ENCODE measurements at places on chromosomes 13 and 19.
A peak's percentile ranks its signal among the peaks of the same experiment; 100 is the strongest.

DNA sequence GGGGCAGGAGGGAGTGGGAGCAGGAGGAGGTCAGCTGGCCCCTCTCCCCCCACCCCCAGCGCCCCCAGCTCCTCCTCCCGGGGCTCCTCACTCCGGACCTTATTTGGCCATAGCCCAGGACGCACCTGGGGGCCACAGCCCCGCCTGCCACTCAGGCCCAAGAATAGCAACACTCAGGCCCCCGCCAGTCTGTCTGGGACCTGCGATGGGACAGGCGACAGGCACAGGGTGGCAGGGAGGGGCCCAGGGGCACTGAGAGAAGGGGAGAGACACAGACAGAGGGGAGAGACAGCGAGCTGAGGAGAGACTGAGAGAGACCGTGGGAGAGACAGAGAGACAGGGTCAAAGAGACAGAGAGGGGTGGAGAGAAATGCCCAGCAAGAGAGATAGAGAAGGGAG lies 10.2 kb downstream of the JOSD2 start:
- DNase-seq, result no peak

- DNase-seq, result no peak
Observed at GRCh38 chr19:2119921-2120785, 23.4 kb downstream of the IZUMO4 start.

GRCh38 chr19:1627194-1627593 lies 21.9 kb upstream of the UQCR11 start:
- DNase-seq, result no peak

GRCh38 chr19:35033067-35034004 lies 3.1 kb downstream of the SCN1B start:
- no peak for DNase-seq

DNA sequence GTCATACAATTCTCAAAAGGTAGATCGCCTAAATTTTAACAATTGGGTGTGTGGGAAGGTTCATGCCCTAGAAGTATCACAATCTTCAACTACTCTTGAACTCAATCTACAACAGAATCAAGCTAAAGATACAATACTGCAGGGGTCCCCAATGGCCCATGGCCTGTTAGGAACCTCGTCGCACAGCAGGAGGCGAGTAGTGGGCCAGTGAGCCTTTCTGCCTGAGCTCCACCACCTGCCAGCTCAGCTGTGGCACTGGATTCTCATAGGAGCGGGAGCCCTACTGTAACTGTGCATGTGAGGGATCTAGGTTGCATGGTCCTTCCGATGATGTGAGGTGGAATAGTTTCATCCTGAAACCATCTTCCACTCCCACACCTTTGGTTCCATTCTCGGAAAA lies 230.6 kb downstream of the KLF12 start:
- DNase-seq, result no peak

DNA sequence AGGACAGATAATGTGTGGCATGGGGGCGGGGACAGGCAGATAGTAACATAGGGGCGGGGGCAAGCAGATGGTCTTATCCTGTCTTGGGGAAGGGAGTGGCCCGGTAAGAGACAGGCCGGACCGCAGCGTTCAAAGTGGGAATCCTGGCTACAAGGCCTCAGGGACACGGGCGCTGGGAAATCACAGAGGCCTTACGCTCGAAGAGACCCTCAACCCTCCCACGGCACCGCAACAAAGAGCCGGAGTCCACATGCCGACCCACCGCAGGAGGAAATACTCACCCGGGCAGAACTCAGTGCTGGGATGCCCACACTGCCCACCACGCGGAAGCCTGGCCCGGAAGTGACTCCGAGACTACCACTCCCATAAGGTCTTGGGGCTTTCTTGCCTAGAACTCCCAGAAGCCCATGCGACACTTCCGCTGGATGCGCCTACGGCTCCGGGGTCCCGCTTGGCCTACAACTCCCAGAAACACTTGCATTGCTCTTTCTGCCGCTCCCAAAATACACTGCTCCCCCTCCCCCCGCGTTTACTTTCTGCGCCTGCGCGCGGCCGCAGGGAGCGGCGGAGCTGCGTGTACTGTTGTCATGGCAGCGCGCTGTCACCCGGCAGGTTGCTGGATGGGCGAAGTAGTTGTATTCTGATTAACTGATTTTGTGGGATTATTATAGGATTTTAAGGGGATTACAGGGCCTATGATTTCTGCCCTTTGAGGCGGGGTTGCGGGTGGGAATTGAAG lies at the start of gene CTU1:
TSS of gene CTU1 (minus strand) at position 344 of the 739 bp plus-strand sequence. CDS start 3,840 bp downstream, outside the sequence.
- peak; percentile 99 for DNase-seq

DNA sequence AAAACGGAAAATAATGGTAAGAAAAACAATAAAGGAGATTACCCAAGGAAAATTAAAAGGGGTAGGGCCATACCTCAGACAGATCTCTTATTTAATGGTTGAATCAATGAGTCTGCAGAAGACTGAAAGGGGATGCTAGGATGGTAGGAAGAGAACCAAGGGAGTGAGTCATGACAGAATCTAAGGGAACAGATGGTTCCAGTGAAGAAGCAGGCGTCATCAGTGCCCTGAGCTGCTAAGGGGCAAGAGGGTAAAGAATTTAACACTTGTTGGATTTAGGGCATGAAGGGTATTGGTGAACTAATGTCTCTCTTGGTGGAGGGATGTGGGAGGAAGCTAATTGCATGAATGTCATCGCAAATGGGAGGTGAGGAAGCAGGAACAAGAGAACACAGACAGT lies 329.2 kb upstream of the TSHZ3 start:
- peak; percentile 76 for DNase-seq

DNA sequence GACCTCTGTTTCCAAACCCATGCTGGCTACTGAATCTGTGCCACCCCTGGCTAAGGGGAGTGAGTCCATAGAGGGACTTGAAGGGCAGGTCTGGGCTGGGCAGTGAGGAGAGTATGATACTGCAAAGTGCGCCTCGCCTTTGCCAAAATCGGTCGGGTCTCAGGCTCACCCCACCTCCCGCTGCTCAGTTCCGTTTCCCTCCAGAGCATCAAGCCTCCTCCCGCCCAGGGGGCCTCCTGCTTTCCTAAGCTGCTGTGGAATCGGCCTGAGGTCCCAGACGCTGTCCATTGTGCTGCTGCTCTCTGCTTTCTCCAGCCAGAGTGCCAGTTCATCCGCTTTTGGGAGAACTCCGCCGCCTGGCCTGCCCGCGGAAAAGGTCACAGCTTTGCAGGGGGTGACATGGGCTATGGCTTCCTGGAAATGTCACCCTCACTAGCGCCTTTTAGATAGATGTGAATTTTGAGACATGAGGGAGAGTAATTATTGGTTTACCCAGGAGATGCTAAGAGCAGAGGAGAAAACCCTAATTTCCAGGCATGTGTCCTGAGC lies 1418.4 kb downstream of the UQCRFS1 start:
- peak; percentile 43 for DNase-seq

DNA sequence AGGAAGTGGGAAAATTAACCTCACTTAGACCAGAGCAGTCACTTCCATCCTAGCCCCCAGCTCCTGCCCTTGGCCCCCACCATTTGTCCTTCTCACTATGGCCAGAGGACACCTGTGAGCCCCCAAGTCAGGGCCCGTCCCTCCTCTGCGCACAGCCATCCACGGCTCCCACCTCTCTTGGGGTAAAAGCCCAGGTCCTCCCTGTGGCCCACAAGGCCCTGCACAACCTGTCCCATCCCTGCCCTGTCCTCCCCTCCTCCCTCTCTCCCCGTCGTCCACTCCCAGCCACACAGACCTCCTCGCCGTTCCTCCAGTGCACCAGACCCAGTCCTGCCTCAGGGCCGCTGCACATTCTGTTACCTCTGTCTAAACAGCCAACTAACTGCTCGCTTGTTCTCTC lies 53.9 kb downstream of the SMIM24 start:
- DNase-seq, result no peak

- no peak for DNase-seq
Observed at GRCh38 chr19:52020506-52020905, 7.7 kb downstream of the ZNF614 start.

- DNase-seq, result no peak
Observed at GRCh38 chr19:3281026-3281425, 56.6 kb downstream of the CELF5 start.

GRCh38 chr13:43036351-43037250 lies 13.2 kb downstream of the DNAJC15 start:
- no peak for DNase-seq

DNA sequence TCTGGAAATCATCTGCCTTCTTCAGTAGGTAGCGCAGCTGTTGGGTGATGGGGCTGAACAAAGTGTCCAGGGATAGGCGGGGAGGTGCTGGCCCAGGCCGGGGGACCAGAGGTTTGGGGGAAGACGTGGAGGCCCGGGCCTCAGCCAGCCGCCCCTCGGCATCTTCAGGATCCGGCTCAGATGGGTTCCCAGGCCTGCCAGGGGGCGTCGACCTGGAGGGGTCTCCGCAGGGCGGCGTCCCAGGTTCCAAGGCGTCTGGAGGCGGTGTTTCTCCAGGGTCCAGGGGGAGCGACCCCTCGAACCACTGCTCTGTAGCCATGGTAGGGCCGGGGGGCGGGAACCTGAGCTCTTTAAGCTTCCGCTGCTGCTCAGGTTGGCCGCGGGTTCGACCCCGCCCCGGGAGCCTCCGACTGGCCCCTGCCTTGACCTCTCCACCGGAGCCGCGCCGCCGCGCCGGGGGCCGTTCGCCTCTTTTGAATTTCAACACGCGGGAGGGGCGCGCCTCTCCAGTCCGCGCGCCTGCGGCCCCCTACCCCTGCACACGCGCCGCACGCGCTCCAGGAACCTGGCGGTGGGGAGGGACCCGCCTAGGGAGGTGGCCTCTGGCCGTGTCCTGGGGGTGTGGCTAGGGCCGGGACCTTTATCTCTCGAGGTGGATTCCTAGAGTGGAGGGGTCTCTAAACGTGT lies at the start of gene C19orf67:
TSS of gene C19orf67 (minus strand) at position 475 of the 687 bp plus-strand sequence. CDS start at position 319, 156 bp downstream.
- DNase-seq, result no peak

DNA sequence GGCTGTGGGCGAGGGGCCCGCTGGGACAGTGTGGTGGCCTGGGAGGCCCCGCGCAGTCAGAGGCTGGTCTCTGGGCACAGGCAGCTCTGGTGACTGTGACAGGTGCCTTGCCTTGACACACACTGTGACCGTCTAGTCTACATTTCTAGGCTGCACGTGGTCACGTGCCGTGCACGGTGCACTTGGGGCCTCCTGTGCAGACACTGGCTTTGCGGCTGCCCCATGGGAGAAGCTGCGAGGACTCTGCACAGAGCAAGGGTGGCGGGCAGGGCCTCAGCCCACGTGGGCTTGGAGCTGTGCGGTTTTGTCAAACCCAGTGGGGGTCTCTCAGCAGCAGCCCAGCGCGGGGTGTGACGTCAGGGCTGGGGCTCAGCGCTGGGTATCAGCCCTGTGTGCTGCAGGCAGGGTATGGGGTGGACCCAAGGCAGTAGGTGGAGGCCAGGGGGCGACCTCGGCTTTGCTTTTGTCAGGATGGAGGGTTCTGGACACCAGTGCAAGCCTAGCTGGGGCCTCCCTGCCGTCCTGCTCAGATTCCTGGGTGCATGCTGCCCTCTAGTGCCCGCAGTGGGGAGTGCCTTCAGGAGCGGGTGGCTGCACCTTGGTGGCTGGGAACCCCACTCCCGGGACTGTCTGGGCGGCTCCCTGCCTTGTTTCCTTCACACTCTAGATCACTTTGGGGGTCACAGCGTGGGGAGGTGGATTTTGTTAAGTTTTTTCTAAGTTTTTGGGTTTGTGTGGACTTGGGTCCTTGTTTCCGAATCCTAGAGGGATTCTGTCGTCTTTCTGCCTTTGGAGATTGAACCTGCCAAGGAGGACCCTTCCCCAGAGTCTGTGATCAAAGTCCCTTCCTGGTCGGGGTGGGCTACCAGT lies 62.6 kb downstream of the KDM4B start:
- peak; percentile 68 for DNase-seq

DNA sequence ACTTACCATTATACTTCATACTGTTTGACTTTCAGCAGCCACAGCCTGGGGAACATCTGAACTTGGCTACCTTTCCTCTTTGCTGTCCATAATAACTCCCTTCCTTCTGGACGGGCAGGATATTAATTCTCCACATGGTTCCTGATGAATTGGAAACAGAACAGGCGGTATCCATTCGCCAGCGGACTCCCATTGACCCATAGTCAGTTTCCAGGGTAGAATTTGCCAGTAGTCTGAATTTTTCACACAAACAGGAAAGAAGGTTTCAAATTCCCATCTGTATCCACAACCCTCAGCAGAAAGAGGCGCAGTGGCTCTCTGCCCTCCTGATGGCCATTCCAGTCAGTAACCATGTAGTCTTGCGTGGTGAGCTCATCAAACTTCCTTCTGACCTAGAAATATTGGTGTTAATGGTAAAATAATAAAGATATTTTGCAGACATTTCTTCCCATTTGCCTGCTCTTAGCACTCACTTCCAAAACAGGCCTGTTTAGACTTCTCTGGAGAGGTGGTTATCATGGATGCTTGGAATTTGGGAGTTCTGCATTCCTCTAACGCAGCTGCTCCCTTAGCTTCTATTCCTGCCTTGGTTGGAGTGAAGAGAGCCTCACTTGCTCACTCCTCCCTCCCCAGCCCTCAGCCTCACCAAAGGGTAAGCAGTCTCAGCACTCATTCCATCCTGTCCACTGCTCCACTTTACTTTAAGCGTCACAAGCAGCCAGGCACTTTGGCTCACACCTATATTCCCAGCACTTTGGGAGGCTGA lies 75.0 kb upstream of the OXGR1 start:
- DNase-seq, result no peak

GRCh38 chr13:95623141-95623540 lies 21.4 kb downstream of the DZIP1 start:
- DNase-seq, result no peak

- peak; percentile 46 for DNase-seq
Observed at GRCh38 chr13:31731921-31732320, 7.4 kb upstream of the RXFP2 start.

- DNase-seq, result no peak
Observed at GRCh38 chr19:46901701-46902401, 41.1 kb downstream of the ARHGAP35 start.

DNA sequence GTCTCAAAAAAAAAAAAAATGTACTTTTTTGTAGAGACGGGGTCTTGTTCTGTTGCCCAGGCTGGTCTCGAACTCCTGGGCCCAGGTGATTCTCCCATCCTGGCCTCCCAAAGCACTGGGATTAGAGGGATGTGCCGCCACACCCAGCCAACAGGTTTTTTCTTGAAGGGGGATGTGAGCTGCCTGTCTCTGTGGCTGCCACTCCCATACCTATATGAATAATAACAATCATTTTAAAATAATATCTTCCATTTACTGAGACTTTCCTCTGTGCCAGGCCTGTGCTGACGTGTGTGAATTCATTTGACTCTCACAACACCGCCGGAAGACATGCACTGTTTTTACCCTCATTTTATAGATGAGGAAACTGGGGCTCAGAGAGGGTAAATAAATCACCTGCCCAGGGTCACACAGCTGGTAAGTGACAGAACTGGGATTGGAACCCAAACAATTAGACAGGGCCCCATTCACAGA lies 7.2 kb upstream of the BCL3 start:
- DNase-seq, result no peak

GRCh38 chr13:112066624-112067004 lies 335 bp upstream of the SOX1 start:
- peak; percentile 15 for DNase-seq

DNA sequence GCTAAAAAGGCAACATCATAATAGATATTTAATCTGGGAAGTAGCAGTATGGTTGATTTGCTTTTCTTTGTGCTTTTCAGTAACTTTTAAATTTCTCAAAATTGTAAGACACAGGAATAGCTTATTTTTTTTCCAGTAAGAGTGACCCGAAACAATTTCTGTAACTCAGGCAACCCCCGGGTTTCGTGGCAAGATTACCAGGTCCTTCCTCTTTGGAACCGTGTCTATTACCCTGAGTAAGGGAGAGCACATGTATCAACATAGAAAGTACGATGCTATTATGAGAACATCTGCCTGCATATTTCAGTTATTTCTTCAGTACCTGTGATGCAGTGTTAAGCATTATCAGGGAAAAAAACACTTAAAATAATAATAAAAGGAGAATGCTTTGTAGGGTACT lies 64.1 kb downstream of the DOCK9 start:
- DNase-seq, result no peak

GRCh38 chr19:53504885-53505284 lies 33.1 kb upstream of the ZNF331 start:
- peak; percentile 5 for DNase-seq

All from LHCN-M2 (cell line).